Activated CD8-positive, alpha-beta memory T cell treated with anti-CD3 and anti-CD28 coated beads, Interleukin-2, amount 10 ng/mL, durations not matched to agents 7 days and 5 days (primary cell): ENCODE measurements at places on chromosomes 13 and 19. TPM values are rescaled to one million over a fixed set of nuclear protein-coding genes. Genes with fewer than 3 reads are reported as not detected.

DNA sequence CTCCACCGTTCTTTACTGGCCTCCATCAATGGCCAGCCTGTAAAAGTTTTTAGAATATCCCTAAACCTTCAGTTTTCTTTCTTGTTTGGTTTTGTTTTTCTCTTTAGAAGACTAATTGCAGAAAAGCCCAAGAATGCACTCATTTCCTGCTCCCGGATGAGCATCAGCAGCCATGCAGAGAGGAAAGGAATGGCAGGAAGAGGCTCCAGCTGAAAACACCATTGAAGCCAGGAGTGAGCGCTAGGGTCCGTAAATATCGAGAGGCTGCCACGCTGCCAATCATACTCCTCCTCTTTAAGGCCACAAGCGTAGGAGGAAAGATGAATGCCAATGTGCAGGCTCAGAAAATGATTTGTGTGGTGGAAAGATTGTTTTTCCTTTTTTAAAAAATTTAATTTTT lies 57.4 kb upstream of the UBE2L5 start:
- no peak for DNase-seq
- H3K27me3 ChIP-seq, result no peaks in the 10 kb centered on the region
- H3K4me3 ChIP-seq, result no peak overlapping the region
- H3K4me1 ChIP-seq, result peaks cover 20% of the 10 kb centered on the region

GRCh38 chr19:33811736-33812387 lies 15.2 kb downstream of the KCTD15 start:
- no peak overlapping the region for H3K27ac ChIP-seq
- no peaks in the 10 kb centered on the region for H3K36me3 ChIP-seq
- no peak for DNase-seq
- H3K27me3 ChIP-seq, result no peaks in the 10 kb centered on the region

Gene MBD3L3
- total RNA-seq, result not detected

Gene ZNF253
- 19.9 TPM for total RNA-seq

DNA sequence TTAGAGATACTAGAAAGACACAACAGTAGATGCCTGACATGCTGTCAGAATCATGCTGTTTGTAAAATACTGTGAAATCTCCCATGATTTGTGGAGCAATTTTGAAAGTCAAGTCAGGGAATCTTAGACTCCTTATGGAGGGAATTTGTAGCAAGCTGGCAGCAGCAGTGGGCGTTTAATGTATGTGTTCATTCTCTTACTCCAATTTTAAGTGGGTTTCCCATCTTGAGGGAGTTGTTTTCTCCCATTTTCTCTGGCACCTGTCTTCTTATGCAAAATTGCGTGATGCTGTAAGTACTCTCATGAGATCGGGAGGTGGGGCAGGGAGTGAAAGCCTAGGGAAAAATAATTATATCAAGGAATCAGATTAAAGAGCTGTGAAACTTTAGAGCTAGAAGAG lies 16.0 kb upstream of the GTF2F2 start:
- H3K4me3 ChIP-seq, result no peak overlapping the region
- no peak for DNase-seq
- no peaks in the 10 kb centered on the region for H3K36me3 ChIP-seq
- peaks cover 10% of the 10 kb centered on the region for H3K4me1 ChIP-seq
- H3K27me3 ChIP-seq, result peaks cover 33% of the 10 kb centered on the region
- no peak overlapping the region for H3K27ac ChIP-seq

DNA sequence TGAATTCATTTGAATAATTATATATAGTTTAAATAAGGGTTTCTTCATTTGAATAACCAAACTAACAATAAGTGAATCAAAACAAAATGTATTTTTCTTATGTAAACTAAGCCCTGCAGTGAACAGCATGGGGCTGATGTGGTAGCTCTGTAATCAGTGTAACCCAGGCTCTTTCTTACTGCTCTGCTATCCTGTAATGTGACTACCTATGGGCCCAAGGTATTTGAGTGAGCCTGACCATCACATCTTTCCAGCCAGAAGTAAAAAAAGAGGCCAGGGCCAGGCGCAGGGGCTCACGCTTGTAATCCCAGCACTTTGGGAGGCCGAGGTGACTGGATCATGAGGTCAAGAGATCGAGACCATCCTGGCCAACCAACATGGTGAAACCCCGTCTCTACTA lies 494.6 kb downstream of the DCT start:
- peaks cover 3% of the 10 kb centered on the region for H3K27me3 ChIP-seq
- no peaks in the 10 kb centered on the region for H3K4me1 ChIP-seq
- no peak overlapping the region for H3K27ac ChIP-seq
- no peak overlapping the region for H3K4me3 ChIP-seq
- DNase-seq, result no peak

Gene GATAD2A
- 161 TPM for total RNA-seq

- H3K27ac ChIP-seq, result no peak overlapping the region
- H3K36me3 ChIP-seq, result no peaks in the 10 kb centered on the region
- H3K27me3 ChIP-seq, result no peaks in the 10 kb centered on the region
- H3K4me1 ChIP-seq, result no peaks in the 10 kb centered on the region
Observed at GRCh38 chr13:61252213-61252612, 163.4 kb downstream of the PCDH20 start.

DNA sequence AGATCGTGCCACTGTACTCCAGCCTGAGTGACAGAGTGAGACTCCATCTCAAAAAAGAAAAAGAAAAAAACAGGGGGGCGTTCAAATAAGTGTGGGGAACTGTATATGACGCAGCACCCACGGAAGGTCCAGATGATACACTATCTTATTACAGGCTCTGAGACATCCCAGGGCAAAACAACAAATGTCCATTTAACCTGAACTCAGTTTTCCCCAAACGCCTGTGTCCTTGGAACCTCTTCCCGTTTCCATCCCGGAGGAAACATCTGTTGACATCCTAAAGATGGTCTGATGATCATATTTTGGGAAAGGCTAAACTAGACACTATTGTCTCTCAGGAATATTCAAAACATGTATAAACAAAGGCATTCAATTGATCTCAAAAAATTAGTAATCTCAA lies 72.4 kb downstream of the COL4A1 start:
- peaks cover 12% of the 10 kb centered on the region for H3K27me3 ChIP-seq
- no peaks in the 10 kb centered on the region for H3K4me1 ChIP-seq
- H3K4me3 ChIP-seq, result no peak overlapping the region
- H3K27ac ChIP-seq, result no peak overlapping the region
- DNase-seq, result peak; percentile 11

Gene FXYD7
- total RNA-seq, result 1.9 TPM

DNA sequence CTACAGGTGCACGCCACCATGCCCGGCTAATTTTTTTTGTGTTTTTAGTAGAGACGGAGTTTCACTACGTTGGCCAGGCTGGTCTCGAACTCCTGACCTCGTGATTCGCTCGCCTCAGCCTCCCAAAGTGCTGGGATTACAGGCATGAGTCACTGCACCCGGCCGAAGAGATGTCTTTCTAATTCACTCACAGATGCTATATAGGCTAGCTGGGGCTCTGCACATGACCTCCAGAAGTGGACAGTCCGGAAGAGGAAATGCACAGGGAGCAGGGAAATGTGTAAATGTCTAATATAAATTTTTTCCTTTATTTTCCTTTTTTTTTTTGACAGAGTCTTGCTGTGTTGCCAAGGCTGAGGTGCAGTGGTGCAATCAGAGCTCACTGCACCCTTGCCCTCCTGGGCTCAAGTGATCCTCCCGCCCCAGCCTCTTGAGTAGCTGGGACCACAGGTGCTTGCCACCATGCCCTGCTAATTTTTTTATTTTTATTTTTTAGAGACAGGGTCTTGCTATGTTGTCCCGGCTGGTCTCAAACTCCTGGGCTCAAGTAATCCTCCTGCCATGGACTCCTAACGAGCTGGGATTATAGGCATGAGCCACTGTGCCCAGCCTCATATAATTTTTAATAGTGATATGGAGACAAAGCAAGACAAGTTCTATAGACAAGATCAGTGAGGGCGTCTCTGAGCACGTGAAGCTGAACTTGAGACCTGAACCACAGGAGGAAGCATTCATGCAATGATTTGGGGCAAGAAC lies 8.4 kb downstream of the GIPC1 start:
- H3K27ac ChIP-seq, result no peak overlapping the region
- no peak for DNase-seq
- H3K27me3 ChIP-seq, result no peaks in the 10 kb centered on the region
- peaks cover 3% of the 10 kb centered on the region for H3K36me3 ChIP-seq

- H3K36me3 ChIP-seq, result peaks cover 3% of the 10 kb centered on the region
- DNase-seq, result peak; percentile 58
- peaks cover 43% of the 10 kb centered on the region for H3K4me1 ChIP-seq
- peaks cover 47% of the 10 kb centered on the region for H3K27me3 ChIP-seq
- no peak overlapping the region for H3K4me3 ChIP-seq
Observed at GRCh38 chr13:73228546-73228945, 169.7 kb downstream of the KLF5 start.

Gene TMIGD2
- total RNA-seq, result 40.7 TPM

GRCh38 chr13:30125422-30126073 lies 181.8 kb downstream of the KATNAL1 start:
- no peak for DNase-seq
- H3K27me3 ChIP-seq, result no peaks in the 10 kb centered on the region
- H3K27ac ChIP-seq, result no peak overlapping the region
- peaks cover 22% of the 10 kb centered on the region for H3K4me1 ChIP-seq
- H3K4me3 ChIP-seq, result no peak overlapping the region
- no peaks in the 10 kb centered on the region for H3K36me3 ChIP-seq

- no peak overlapping the region for H3K27ac ChIP-seq
- no peak for DNase-seq
- H3K4me3 ChIP-seq, result no peak overlapping the region
- no peaks in the 10 kb centered on the region for H3K4me1 ChIP-seq
- no peaks in the 10 kb centered on the region for H3K36me3 ChIP-seq
Observed at GRCh38 chr13:68806125-68806524, 1301.5 kb upstream of the ATXN8OS start.

DNA sequence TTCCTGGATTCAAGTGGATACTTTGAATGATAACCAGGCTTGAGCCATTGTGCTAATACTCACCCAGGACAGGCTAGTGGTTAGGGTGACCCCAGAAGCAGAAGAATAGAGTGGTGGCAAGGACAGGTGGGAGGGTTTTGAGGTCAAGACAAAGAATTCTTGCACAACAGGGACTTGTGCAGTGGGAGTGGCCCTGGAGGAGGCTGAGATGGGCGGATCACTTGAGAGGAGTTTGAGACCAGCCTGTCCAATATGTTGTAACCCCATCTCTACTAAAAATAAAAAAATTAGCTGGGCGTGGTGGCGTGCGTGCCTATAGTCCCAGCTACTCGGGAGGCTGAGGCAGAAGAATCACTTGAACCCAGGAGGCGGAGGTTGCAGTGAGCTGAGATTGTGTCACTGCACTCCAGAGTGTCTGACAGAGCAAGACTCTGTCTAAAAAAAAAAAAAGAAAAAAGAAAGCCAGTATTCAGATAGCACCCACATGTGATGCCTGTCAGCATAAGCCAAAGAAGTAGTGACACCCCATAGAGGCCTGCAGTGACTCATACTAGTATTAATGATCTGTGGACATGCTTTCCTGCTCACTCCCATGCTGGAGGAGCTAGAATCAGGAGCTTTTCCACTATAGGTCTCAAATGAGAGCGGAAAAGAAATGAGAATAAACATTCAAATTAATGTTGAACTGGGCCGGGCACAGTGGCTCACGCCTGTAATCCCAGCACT lies 78.7 kb downstream of the RNF17 start:
- peaks cover 55% of the 10 kb centered on the region for H3K27me3 ChIP-seq
- H3K4me3 ChIP-seq, result no peak overlapping the region
- H3K27ac ChIP-seq, result no peak overlapping the region
- H3K36me3 ChIP-seq, result no peaks in the 10 kb centered on the region

- peak overlapping the region; percentile 96 for H3K4me3 ChIP-seq
- no peak for DNase-seq
- peaks cover 7% of the 10 kb centered on the region for H3K36me3 ChIP-seq
- H3K27me3 ChIP-seq, result no peaks in the 10 kb centered on the region
- peaks cover 36% of the 10 kb centered on the region for H3K4me1 ChIP-seq
Observed at GRCh38 chr19:55115446-55116065, 1.9 kb downstream of the PPP1R12C start.

- no peak for DNase-seq
- peaks cover 8% of the 10 kb centered on the region for H3K4me1 ChIP-seq
- no peak overlapping the region for H3K4me3 ChIP-seq
- no peak overlapping the region for H3K27ac ChIP-seq
Observed at GRCh38 chr13:113746671-113747070, 12.4 kb upstream of the TMEM255B start.

DNA sequence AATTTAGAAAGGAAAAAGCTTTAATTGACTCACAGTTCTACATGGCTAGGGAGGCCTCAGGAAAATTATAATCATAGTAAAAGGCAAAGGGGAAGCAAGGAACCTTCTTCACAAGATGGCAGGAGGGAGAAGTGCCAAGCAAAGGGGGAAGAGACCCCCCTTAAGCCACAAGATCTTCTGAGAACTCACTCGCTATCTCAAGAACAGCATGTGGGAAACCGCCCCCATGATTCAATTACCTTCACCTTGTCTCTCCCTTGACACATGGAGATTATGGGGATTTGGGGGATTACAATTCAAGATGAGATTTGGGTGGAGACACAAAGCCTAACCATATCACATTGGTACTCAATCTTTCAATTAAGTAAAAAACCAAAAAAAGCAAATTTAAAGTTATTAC lies 1778.7 kb upstream of the MIR17HG start:
- no peaks in the 10 kb centered on the region for H3K4me1 ChIP-seq
- H3K4me3 ChIP-seq, result no peak overlapping the region
- no peak overlapping the region for H3K27ac ChIP-seq
- no peaks in the 10 kb centered on the region for H3K36me3 ChIP-seq
- H3K27me3 ChIP-seq, result no peaks in the 10 kb centered on the region

GRCh38 chr19:18226956-18227780 lies 930 bp upstream of the PDE4C start:
- H3K4me3 ChIP-seq, result no peak overlapping the region
- peaks cover 15% of the 10 kb centered on the region for H3K4me1 ChIP-seq
- no peak for DNase-seq
- peaks cover 72% of the 10 kb centered on the region for H3K27me3 ChIP-seq

DNA sequence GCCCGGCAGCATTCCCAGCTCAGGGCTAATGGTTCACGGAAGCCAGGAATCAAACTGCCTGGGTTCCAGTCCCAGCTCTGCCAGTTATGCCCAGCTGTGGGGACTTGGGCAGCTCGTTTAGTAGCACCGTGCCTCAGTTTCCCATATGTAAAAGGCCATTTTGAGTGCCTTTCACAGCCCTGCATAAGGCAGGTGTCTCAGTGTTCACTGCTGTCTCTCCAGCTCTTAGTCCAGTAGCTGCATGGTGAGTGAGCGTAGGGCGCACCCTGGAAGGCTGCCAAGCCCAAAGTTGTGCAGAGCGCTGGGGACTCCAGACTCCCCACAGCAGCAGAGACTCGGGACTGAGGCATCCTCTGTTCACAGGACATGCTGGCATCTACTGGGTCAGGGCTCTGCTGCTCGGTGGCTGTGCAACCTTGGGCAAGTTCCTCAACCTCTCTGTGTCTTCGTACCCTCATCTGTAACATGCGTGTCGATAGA lies 5.5 kb downstream of the RPL28 start:
- peaks cover 37% of the 10 kb centered on the region for H3K36me3 ChIP-seq
- no peaks in the 10 kb centered on the region for H3K27me3 ChIP-seq
- no peak overlapping the region for H3K4me3 ChIP-seq
- H3K27ac ChIP-seq, result peak overlapping the region; percentile 11
- no peak for DNase-seq
- H3K4me1 ChIP-seq, result peaks cover 34% of the 10 kb centered on the region

Gene BBC3
- total RNA-seq, result 16.7 TPM

GRCh38 chr13:81199956-81200355 lies 859.0 kb upstream of the SPRY2 start:
- DNase-seq, result no peak
- no peaks in the 10 kb centered on the region for H3K4me1 ChIP-seq
- H3K27ac ChIP-seq, result no peak overlapping the region

- H3K4me3 ChIP-seq, result no peak overlapping the region
- H3K4me1 ChIP-seq, result peaks cover 3% of the 10 kb centered on the region
- no peaks in the 10 kb centered on the region for H3K36me3 ChIP-seq
- no peak for DNase-seq
- H3K27ac ChIP-seq, result no peak overlapping the region
Observed at GRCh38 chr19:33832633-33833032, 36.0 kb downstream of the KCTD15 start.
